ENCODE measurements at places on chromosomes 7 and 10.
A peak's percentile ranks its signal among the peaks of the same experiment; 100 is the strongest.

GRCh38 chr7:41779918-41780317 lies 77.0 kb upstream of the INHBA start:
- DNase-seq = no peak

GRCh38 chr10:23914641-23915040 lies 294.3 kb upstream of the KIAA1217 start:
- DNase-seq = no peak

DNA sequence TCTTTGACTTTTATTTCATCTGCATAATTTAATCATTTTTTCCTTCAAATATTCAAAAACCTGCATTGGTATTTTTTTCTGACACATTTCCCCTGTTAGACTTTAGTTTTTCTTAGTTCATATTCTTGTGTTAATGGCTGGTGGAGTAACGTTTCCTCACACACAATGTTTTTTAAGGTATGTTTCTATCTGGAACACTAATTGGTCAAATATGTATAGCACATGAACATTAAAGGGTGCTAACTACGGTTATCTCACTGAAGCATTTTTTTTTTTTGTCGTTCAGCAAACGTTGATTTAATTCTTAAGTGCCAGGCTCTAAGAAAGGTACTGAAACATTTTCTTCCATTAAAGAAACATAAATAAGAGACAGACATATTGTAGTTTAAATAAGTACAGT lies 87.7 kb downstream of the PTPRZ1 start:
- DNase-seq = no peak

- no peak for DNase-seq
Observed at GRCh38 chr7:105649727-105650381, 68.6 kb upstream of the EFCAB10 start.

DNA sequence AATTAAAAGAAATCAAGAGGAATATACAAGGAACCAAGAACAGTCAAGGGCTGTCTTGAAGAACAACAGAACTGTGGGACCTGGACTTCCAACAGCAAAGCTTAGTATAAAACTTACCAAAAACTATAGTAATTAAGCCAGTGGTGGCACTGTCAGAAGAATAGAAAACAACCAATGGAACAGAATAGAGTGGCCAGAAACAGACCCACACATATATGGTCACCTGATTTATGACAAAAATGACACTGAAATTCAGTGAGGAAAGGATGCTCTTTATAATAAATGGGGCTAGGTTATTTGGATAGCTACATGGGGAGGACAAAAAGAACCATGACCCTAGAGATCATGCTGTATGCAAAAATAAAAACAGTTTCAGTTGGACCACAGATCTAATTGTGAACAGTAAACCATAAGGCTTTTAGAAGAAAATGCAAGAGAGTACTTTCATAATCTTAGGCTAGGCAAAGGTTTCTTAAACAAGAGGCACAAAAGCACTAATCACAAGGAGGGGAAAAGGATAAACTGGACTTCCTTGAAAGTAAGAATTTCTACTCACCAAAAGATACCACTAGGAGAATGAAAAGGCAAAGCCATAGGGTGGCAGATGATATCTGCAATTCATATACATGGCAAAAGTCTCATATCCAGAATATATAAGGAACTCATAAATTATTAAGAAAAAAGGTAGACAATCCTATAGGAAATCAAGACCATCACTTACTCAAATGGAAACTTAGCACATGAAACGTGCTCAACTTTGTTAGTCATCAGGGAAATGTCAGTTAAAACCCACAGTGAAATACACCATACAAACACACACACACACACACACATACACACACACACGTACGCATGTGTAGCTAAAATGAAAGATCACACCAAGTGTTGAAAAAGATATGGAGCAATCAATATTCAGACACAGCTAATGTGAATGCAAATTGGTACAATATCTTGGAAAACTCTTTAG lies 20.8 kb downstream of the HYCC1 start:
- no peak for DNase-seq

- DNase-seq = no peak
Observed at GRCh38 chr7:24051651-24052050, 232.3 kb upstream of the NPY start.

- no peak for DNase-seq
Observed at GRCh38 chr10:130396044-130396443, 259.9 kb downstream of the GLRX3 start.

GRCh38 chr7:2952316-2952715 lies 91.4 kb downstream of the CARD11 start:
- DNase-seq = no peak

GRCh38 chr10:77422491-77423338 lies 214.9 kb downstream of the KCNMA1 start:
- DNase-seq = no peak

DNA sequence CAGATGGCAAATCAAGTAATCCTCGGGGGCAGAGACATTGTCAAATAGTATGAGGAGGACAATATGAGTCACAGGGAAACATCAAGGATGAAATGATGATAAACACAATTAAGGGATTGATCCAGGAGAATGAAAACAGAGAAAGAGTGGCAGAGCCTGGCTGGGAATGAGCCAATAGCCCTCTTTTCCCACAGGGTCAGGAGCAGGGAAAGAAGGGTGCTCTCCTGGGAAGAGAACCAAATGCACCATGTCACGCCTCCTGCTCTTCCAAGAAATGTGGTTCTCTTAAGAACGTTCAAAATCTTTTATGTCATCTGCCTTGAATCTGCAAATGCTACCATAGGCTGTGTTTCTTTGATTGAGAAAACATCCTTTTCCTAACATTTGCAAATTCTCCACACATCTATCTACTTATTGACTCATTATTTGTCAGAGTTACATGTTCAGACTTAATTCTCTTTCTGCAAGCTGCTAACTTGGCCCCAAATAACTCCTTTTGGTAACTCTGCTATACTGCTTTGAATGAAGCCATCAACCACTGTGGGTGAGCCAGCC lies 50.6 kb downstream of the HIPK2 start:
- DNase-seq = no peak

DNA sequence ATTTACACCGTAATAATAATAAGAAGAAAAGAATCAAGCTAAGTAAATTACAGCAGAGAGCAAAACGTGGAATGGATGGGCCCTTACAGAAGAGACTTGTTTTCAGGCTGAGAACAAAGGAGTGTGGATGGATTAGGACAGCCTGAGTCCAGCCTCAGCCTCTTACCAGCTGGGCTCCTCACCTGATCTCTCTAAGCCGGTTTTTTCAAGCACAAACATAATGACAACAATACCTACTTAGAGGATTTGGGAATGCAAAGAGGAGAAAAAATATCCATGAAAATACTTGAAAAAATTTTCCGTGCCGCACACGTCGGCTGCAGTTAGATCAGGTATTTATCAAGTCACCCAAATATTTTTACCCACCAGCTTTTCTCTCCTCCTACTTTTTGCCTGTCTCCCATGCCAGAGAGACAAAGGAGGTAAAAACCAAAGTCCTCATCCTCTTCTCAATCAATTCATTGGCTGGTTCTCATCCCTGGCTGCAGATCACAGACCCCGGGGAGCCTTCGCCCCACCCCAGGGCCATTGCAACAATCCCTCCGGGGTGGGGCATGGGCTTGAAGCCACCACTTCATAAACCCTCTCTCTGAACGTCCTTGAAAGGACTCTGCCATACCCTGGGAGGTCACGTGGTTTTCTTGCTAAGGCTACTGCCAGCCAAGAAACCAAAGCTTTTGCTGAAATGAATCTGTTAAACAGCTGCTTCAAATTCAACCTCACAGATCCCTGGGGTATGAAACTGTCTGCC lies 29.7 kb upstream of the GTF2I start:
- DNase-seq = peak; percentile 5

- DNase-seq = no peak
Observed at GRCh38 chr7:13031468-13031867, 344.0 kb downstream of the ARL4A start.

DNA sequence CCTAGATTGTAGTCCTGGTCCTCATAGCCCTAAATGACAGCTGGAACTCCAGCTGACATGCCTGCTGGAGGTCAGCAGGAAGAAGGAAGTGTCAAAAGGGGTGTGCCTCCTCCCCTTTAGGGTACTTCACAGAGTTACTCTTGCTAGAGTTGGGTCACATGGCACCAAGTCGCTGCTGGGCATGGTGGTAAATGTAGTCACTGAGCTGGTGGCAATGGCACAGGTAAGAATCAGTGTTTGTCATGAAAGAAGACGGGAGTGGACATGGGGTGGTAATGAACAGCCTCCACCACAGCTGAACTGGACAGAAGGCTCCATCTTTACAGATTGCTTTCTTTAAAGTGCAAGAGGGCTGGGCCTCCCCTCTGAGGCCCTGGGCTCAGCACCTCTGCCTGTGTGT lies 122.3 kb downstream of the ACTR3B start:
- no peak for DNase-seq

DNA sequence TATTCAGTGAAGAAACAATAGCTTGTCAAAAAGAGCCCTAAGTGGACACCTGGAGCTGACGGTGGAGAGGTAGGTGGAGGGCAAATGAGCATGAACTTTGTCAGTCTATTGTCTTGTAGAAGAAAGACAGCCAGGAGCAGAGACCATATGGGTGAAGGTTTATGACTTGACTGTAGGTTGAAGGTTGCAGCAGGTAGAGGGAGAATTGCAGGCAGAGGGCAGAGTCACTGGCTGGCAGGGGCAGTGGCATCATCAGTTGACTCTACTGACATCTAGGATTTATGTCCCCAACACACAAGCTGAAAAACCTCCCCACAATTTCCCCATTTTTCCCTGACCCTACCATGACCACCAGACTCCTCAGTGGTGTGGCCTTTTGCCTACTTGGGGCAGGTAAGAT lies 243.6 kb upstream of the PRSS58 start:
- no peak for DNase-seq

Measured in COR-L47 (cell line).